ENCODE measurements at places on chromosomes 2 and 18.

- DNase-seq, result peak; percentile 34
Measured at GRCh38 chr2:65377556-65378192, 54.7 kb downstream of the SPRED2 start.

DNA sequence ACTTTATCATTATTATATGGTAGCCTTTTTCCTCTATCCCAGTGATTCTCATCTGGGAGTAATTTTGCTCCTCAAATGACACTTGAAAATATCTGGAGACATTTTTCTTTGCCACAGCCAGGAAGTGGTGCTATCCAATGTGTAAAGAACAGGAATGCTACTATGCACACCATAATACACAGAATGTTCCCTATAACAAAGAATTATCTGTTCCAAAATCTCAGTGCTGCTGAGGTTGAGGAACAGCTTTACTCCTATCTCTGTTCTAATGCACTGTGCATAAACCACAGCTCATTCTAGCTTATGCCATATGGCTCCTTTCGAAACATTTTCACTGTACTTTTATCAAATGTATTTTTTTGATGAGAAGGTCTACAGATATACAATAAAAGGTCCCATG, 1231.2 kb upstream of the CELF4 start:
- no peak for DNase-seq

GRCh38 chr2:54665436-54665856, 58.0 kb upstream of the EML6 start:
- no peak for DNase-seq

- no peak for DNase-seq
Measured at GRCh38 chr18:79121746-79122474, 52.7 kb downstream of the ATP9B start.

- no peak for DNase-seq
Measured at GRCh38 chr2:8376603-8377410, 305.0 kb upstream of the ID2 start.

Measured in stimulated activated CD4-positive, alpha-beta T cell treated with anti-CD3 and anti-CD28 coated beads, TNF-alpha, amount 100 ng/mL, for 24 hours (primary cell).